Smooth muscle cell of trachea (primary cell): ENCODE measurements at places on chromosomes 5 and 9. TPM values are rescaled to one million over a fixed set of nuclear protein-coding genes. Genes with fewer than 3 reads are reported as not detected.

ATOX1 gene
- 85.2 and 99.6 TPM in 2 replicates for total RNA-seq

CA9 gene
- 2.3 and 5.8 TPM in 2 replicates for total RNA-seq

TEK gene
- 6.4 and 9.3 TPM in 2 replicates for total RNA-seq

SEMA4D gene
- 0.58 and 0.66 TPM in 2 replicates for total RNA-seq

PCDHGC5 gene
- 7.9 and 8.1 TPM in 2 replicates for total RNA-seq

IL9 gene
- not detected in 2 replicates for total RNA-seq

LRRC19 gene
- total RNA-seq = not detected in 2 replicates

PCDHB16 gene
- total RNA-seq = 0.15 and 0.50 TPM in 2 replicates

C8G gene
- not detected in 2 replicates for total RNA-seq

RLN2 gene
- not detected in 2 replicates for total RNA-seq

SLC25A51 gene
- 78.7 and 120 TPM in 2 replicates for total RNA-seq

STPG3 gene
- 0.66 TPM in 1 of 2 replicates, not detected in the other for total RNA-seq

MEIKIN gene
- not detected in 2 replicates for total RNA-seq

ADRB2 gene
- 1.3 and 2.2 TPM in 2 replicates for total RNA-seq

HSPB3 gene
- total RNA-seq = 0.33 TPM in 1 of 2 replicates, not detected in the other

FAM221B gene
- total RNA-seq = not detected in 2 replicates

BTNL3 gene
- not detected in 2 replicates for total RNA-seq

CCNJL gene
- total RNA-seq = 0.15 and 0.17 TPM in 2 replicates

SLC27A6 gene
- total RNA-seq = under 0.01 and 0.15 TPM in 2 replicates

TAS2R1 gene
- total RNA-seq = not detected in 2 replicates

NMUR2 gene
- total RNA-seq = not detected in 2 replicates

SPINK13 gene
- not detected in 2 replicates for total RNA-seq

SH3RF2 gene
- total RNA-seq = 1.0 and 1.2 TPM in 2 replicates

POU5F2 gene
- total RNA-seq = 0.99 and 1.9 TPM in 2 replicates

DBH gene
- total RNA-seq = not detected in 2 replicates

ENTPD2 gene
- total RNA-seq = not detected in 2 replicates

CCDC152 gene
- 5.8 and 8.0 TPM in 2 replicates for total RNA-seq

SRD5A1 gene
- 14.8 and 49.6 TPM in 2 replicates for total RNA-seq

RABL6 gene
- 56.0 and 64.8 TPM in 2 replicates for total RNA-seq

SLC36A3 gene
- not detected in 2 replicates for total RNA-seq

RNF183 gene
- total RNA-seq = not detected in 2 replicates

GNA14 gene
- 0.15 and 0.50 TPM in 2 replicates for total RNA-seq
